ENCODE measurements at places on chromosomes 16 and 17.

GRCh38 chr16:86578611-86579267 lies 390 bp downstream of the FOXL1 start:
- peak; percentile 54 for DNase-seq

- no peak for DNase-seq
These were observed 14.6 kb upstream of the CDH15 start for GRCh38 chr16:89156740-89157645.

- DNase-seq, result peak; percentile 4
These were observed 10.8 kb downstream of the KCTD5 start for GRCh38 chr16:2692948-2693651.

DNA sequence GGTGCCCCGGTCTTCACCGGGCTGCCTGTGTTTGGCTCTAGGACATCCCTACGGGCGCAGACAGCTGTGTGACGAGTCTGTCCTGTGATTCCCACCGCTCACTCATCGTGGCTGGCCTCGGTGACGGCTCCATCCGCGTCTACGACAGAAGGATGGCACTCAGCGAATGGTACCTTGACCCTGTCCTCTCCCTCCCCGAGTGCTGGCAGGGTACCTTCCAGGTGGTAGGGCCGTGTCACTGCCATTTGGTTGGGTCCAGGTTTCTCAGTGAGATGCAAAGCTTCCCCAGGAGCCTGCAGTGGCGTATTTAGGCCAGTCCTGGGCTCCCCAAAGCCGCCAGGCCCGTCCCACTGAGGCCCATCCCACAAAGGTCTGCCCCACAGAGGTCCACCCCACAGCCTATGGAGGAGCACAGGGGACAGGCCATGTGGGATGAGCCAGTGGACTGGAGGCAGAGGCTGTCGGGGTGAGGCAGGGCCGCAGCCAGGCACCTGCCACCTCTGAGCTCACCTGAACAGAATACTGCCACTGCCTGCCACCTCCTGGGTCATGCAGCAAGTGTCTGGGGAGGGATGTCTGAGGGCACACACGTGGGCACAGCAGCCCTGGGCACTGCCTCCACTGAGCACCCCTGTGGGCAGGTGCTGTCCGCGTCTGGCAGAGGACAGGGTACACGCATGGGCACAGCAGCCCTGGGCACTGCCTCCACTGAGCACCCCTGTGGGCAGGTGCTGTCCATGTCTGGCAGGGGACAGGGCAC lies 31.4 kb upstream of the CHMP6 start:
- no peak for DNase-seq

DNA sequence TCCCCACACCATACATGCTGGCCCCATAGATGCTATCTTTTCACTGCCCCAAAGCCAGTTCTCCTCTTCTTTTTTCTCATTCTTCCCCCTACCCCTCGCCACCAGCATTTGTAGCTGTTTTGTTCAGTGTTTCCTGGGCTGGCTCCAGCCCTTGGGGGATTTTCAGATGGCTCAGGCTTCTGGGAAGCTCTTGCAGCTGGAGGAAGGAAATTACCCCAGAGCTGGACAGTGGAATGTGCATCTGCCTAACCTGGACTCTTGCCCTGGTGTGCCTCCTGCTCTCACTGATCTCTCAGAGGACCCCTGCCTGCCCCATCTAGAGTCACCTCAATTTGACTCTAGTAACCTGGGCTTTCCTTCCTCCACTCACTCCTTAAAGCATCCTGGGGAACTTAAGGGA lies 82.8 kb downstream of the MYH13 start:
- peak; percentile 9 for DNase-seq

GRCh38 chr17:57548421-57549410 lies 196.4 kb downstream of the CCDC182 start:
- peak; percentile 41 for DNase-seq

GRCh38 chr17:45101546-45101882 lies 30.8 kb downstream of the PLCD3 start:
- no peak for DNase-seq

DNA sequence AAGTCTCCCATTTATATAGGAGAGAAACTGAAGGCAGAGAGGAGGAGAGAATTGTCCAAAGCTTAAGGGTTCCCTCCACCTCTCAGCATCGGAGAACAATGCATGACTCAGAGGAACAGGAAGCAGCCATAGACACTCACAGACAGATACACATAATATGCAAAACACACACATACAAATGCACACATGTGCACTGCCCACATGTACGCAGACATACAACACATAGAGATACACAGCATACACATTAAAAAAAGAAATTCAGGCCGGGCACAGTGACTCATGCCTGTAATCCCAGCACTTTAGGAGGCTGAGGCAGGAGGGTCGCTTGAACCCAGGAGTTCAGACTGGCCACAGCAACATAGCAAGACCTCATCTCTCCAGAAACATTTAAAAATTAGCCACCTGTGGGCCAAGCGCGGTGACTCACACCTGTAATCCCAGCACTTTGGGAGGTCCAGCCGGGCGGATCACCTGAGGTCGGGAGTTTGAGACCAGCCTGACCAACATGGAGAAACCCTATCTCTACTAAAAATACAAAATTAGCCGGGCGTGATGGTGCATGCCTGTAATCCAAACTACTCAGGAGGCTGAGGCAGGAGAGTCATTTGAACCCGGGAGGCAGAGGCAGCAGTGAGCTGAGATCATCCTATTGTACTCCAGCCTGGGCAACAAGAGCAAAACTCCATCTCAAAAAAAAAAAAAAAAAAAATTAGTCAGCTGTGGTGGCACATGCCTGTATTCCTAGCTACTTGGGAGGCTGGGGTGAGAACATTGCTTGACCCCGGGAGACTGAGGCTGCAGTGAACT lies 11.3 kb downstream of the ERAL1 start:
- DNase-seq, result no peak

DNA sequence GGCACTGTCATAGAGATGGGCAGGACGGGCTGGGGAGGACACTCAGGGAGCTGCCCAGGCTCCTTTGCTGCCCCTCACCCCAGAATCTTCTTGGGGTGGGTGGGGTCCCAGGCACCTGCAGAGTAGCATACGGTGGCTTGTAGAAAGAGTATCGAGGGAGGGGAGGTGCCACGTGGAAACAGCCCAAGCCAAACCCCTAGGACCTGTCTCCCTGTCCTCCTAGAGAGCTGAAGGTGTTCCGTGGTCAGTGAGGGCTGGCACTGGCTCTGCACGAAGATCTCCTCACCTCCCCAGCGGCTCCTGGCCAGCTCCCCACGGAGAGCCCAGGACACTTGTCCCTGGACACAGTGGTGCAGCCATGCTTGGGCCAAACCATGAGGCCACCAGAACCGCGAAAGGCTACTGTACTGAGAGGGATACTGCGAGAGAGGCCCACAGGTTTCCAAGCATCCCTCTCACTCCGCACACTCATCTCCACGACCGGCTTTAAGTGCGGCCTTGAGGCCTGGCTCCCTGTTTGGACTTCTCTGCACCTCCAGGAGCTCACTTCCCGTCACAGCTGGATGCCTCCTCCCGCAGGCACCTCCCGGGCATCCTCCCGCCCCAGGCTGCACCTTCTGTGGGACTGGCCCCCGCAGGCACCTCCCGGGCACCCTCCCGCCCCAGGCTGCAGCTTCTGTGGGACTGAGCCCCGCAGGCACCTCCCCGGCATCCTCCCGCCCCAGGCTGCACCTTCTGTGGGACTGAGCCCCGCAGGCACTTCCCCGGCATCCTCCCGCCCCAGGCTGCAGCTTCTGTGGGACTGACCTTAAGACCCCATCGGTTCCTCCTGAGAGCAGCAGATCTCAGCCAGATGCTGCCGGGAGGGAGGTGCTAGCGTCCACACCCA lies 2.0 kb upstream of the MAFG start:
- no peak for DNase-seq

DNA sequence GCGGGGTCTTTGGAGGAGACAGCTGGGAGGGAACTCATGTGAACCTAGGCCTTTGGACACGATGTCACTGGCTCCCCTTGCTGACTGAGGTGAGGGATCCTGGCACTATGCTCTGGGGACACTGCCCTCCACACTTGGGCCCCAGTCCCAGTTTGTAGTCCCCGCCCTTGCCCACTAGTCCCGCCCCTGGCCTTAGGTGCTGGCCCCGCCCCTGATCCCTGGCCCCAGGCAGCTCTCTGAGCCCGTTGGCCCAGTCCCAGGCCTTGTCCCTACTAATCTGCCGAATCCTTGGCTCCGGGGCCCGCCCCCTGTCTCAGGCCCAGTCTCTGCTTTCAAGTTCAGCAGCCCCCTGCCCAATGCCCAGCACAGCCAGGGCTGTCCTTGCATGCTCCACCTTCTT lies 61.0 kb downstream of the SMPD3 start:
- no peak for DNase-seq

- DNase-seq, result no peak
These were observed 91.3 kb downstream of the SOCS1 start for GRCh38 chr16:11164482-11165270.

GRCh38 chr16:70298988-70299938 lies at the start of gene DDX19B:
Gene DDX19B, plus strand, starts transcription at chr16:70299186. Its CDS starts 112 bp downstream, at chr16:70299298.
- DNase-seq, result peak; percentile 67

DNA sequence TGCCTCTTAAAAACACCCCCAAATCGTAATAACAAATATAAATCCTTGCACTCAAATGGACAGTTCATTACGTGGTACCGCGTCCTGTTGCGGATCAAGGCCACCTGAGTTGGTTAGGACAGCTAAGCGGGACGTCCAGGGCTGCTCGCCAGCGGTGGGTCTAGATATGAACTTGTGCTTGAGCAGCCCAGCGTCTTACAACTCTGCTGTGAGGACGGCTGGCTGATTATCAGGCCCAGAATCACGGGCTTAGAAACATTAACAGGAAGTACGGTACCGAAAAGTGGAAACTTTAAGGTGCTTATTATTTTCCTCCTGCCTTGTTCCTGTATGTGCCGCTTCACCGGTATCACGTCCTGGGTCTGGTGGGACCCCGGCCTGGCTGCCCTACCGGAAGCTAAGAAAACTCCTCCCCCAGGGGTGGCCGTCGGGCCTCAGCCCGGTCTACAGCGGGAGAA lies 832 bp upstream of the SRRM2 start:
- DNase-seq, result peak; percentile 35

GRCh38 chr16:12685806-12686205 lies 117.9 kb downstream of the CPPED1 start:
- DNase-seq, result no peak

- no peak for DNase-seq
These were observed 25.1 kb upstream of the SUPT4H1 start for GRCh38 chr17:58377093-58377601.

- DNase-seq, result no peak
These were observed 27.5 kb downstream of the EPN2 start for GRCh38 chr17:19264681-19265080.

- no peak for DNase-seq
These were observed 71.4 kb downstream of the BCAS3 start for GRCh38 chr17:60749050-60749449.

DNA sequence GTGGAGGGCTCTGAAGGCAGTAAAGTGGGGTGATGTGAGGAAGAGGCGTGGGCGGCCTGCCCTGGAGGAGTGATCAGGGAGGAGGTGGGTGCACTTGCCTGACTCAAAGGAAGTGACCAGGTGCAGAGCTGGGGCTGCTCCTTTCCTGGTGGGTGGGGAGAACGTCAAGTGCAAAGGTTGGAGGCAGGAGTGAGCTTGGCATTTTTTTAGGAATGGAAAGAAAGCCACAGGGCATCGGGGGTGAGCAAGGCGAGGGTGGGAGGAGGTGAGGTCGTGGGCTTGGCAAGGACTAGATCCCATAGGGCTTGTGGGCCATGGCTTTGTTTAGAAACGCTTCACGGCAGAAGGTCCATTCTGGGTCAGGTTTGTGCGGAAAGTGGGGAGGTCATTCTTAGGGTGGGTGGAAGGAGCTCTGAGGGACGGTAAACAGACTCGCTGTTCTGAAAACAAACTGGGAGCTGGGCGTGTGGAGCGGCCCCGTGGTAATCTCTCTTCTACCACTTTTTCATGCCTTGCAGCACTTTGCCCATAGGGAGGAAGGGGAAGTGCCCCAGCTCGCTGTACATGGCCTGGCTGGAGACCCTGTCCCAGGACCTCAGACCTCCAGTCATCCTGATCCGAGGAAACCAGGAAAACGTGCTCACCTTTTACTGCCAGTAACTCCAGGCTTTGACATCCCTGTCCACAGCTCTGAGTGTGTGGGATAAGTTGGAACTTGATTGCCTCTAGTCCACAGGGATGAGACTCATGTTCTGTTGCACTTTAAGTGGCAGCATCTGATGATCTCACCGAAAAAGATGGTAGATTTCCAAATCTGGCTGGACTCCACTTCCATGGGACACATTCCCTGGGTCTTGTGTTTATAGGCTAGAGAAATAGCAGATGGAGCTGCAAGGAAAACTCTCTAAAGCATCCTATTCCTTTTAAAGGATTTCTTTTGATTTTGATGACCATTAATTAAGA lies 18.9 kb upstream of the HERPUD1 start:
- DNase-seq, result peak; percentile 67

- DNase-seq, result no peak
These were observed 57.9 kb upstream of the TNRC6A start for GRCh38 chr16:24671455-24671954.

- peak; percentile 78 for DNase-seq
These were observed 5.9 kb downstream of the GSPT1 start for GRCh38 chr16:11909653-11910545.

- no peak for DNase-seq
These were observed 6.2 kb downstream of the ACE start for GRCh38 chr17:63483038-63483437.

- no peak for DNase-seq
These were observed 295.4 kb upstream of the AXIN2 start for GRCh38 chr17:65856865-65857264.

DNA sequence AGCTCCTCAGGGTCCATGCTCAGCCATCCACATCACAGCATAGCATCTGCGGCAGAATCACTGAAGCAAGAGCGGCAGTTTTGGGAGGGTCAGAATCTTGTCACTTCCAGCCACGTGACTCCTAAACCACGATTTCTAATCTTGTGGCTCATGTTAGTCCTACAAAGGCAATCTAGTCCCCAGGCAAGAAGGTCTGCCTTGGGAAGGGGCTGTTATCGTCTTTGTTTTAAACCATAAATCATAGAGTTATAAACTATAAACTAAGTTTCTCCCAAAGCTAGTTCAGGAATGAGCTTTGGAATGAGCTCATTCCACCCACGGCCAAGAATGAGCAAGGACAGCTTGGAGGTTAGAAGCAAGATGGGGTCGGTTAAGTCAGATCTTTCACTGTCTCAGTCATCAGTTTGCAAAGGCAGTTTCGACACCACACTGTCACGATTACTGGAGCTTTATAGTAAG lies 20.8 kb upstream of the DNAH17 start:
- DNase-seq, result peak; percentile 81

DNA sequence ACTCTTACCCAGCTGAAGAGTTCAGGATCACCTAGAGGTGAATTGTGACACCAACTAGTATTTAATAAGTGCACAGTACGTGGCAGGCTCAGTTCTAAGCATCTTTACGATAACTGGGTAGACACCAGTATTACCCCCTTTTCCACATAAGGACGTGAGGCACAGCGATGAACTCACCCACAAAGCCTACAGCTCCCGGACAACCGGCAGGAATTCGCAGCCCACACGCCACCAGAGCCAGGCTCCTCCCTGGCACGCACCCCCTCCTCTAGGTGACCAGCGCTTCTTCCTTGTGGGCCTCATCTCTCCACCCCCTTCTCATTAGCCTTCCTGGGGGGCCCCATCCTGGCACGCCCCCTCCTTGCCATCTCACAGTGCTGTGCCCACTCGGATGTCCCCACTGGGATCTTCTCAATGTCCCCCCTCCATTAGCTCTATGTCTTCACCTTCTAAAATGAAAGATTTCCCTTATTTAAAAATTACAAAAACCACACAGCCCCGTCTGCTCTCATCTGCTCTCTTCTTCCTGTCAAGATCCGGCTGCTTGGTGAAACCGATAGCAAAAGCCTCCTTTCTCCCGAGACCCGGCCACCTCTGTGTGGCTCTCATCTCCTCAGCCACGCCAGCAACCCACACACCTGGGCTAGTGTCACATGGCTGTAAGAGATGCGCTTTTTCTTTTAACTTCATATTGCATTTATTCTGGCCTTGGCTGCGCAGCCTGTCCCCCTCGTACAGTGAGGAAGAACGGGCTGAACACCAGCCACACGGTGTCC lies 20.8 kb downstream of the IFT140 start:
- no peak for DNase-seq
